ENCODE measurements at places on chromosomes 6 and 20. TPM values are rescaled to one million over a fixed set of nuclear protein-coding genes. Genes with fewer than 3 reads are reported as not detected.

BHLHE23 gene
- not detected for total RNA-seq

DNA sequence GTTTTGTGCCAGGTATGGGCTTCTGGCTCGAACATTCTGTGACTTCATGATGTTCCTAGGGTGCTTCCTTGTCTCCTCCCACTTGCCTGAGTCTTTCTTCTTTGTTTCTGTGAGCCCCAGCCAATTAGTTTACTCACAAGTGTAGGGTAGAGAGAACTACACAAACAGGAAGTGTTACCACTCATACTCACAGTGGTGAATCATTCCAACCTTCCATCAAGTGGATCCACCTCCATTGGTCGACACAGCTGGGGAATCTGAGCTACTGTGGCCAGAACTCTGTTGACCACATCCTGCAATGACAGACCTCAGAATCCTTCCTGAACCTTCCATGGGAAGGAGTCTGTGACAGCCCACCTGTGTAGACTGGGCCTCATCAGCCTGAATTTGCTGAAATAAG, 76.8 kb downstream of the UNC5CL start:
- H3K36me3 ChIP-seq, result no peaks in the 10 kb centered on the region
- H3K4me1 ChIP-seq, result peaks cover 11% of the 10 kb centered on the region
- H3K27me3 ChIP-seq, result no peaks in the 10 kb centered on the region
- H3K27ac ChIP-seq, result peak overlapping the region; percentile 7
- DNase-seq, result peak; percentile 53

GRCh38 chr6:33840048-33840926, 36.5 kb upstream of the MLN start:
- peak; percentile 92 for DNase-seq
- H3K4me1 ChIP-seq, result peaks cover 29% of the 10 kb centered on the region
- no peaks in the 10 kb centered on the region for H3K36me3 ChIP-seq

OR2B6 gene
- 0.17 TPM for total RNA-seq

DNA sequence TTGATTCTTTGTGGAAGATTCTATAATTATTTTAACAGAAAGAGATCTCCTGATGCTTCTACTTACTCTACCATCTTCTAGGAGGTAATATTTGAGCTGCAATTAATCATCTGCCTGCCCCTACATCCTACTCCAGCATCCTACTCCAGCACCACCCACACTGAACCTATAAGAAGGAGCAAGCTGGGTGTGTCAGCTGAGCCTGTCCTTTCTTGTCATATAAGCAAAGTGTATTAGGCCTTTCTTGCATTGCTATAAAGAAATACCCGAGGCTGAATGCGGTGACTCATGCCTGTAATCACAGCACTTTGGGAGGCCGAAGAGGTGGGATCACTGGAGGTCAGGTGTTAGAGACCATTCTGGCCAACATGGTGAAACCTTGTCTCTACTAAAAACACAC, 84.2 kb upstream of the ARG1 start:
- no peak overlapping the region for H3K27ac ChIP-seq
- no peaks in the 10 kb centered on the region for H3K4me1 ChIP-seq
- DNase-seq, result no peak
- no peak overlapping the region for H3K4me3 ChIP-seq

DNA sequence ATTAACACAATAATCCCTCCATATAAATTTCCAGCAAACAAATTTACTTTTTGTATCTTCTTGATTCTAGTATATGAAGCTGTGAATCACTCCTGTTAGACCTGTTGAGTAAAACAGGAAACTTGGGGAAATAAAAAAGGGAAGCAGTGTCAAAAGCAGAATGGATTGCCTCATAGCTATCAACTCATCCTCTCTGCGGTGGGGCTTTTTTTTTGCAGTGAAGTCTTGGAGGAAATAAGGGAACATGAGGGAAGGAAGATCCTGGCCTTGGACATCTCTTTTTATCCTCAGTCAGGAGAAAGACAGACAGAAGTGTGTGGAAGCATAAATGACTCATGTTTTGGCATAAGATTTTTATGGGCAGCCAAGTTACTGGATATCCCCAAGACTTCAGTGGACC, 332.5 kb downstream of the TFAP2A start:
- no peaks in the 10 kb centered on the region for H3K4me1 ChIP-seq
- H3K36me3 ChIP-seq, result no peaks in the 10 kb centered on the region
- DNase-seq, result no peak
- no peak overlapping the region for H3K4me3 ChIP-seq

- H3K4me1 ChIP-seq, result no peaks in the 10 kb centered on the region
- no peak for DNase-seq
- H3K36me3 ChIP-seq, result no peaks in the 10 kb centered on the region
- H3K27ac ChIP-seq, result no peak overlapping the region
- no peaks in the 10 kb centered on the region for H3K27me3 ChIP-seq
- no peak overlapping the region for H3K4me3 ChIP-seq
Measured at GRCh38 chr6:122755901-122756300, 23.6 kb upstream of the FABP7 start.

SEMG1 gene
- total RNA-seq, result not detected

TRIM15 gene
- total RNA-seq, result not detected

IMPG1 gene
- not detected for total RNA-seq

GRCh38 chr6:139060332-139060731, 31.8 kb downstream of the ABRACL start:
- H3K4me1 ChIP-seq, result no peaks in the 10 kb centered on the region
- DNase-seq, result peak; percentile 93
- no peaks in the 10 kb centered on the region for H3K36me3 ChIP-seq
- H3K27ac ChIP-seq, result no peak overlapping the region
- peaks cover 5% of the 10 kb centered on the region for H3K27me3 ChIP-seq

RSPO4 gene
- not detected for total RNA-seq

GCM1 gene
- not detected for total RNA-seq

CD109 gene
- total RNA-seq, result 12.8 TPM

DNA sequence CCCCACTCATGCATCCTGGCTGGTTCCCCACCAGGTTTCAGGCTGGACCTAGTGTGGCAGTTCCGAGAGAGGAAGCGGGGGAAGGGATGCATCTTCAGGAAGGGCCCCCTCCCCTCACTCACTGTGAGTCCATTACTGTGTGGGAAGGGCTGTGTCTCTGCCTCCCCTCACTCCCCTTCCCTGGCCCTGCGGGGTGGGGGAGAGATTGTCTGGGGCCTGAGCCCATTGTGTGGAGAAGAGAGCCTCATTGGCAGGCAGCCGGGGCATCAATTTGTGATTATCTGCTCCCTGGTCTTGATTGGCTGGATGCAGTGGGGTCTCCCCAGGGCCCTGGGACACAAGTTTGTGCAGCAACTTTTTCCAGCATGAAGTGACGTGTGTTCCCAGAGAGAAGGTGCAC, 4.1 kb upstream of the MYT1 start:
- peaks cover 17% of the 10 kb centered on the region for H3K27me3 ChIP-seq
- DNase-seq, result no peak
- H3K4me3 ChIP-seq, result no peak overlapping the region
- no peaks in the 10 kb centered on the region for H3K36me3 ChIP-seq
- no peaks in the 10 kb centered on the region for H3K4me1 ChIP-seq

DNA sequence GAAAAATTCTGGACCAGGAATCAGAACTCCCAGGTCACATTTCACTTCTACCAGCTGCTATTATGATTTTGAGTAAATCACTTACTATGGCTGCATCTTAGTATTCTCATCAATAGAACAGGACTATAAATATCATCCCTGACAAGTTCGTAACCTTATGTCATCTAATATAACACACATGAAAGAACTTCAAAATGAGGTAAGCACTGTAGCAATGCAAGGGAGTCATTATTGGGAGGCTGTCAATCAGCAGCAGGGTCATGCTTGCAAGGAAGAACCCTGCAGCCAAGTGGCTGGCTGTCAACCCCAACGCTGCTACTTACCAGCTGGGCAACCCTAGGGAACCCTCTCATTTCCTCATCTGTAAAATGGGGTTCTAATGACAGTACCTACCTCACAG, 123.3 kb upstream of the B3GAT2 start:
- no peaks in the 10 kb centered on the region for H3K27me3 ChIP-seq
- no peaks in the 10 kb centered on the region for H3K36me3 ChIP-seq
- H3K27ac ChIP-seq, result peak overlapping the region; percentile 6
- DNase-seq, result peak; percentile 19

DNA sequence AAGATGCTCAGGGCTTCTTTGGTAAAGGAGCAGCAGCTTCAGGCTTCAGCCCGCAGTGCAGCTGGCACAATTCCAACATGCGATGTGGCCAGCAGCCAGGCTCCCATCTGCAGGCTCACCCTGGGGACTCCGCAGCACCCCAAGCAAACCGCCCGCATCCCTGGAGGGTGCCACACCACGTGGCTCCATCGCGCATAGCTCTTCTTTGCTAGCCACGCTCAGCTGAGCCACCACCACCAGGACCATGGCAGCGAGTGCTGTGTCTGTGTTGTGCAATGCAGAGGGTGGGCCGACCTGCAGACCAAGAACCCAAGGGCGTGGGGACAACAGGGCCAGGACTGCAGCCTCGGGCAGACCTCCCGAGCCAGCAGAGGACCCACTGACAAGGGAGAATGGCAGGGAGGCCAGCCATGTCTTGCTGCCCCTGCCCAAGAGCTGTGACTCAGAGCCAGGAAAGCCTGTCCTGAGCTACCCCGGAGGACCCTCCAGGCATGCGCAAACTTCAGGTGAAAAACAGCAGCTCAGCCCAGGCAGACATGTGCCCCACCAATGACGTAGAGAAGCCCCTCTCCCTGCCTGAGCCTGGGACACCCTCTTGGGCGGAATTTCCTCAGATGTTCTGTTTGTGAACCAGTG, 87.8 kb downstream of the GINS1 start:
- H3K36me3 ChIP-seq, result no peaks in the 10 kb centered on the region
- no peaks in the 10 kb centered on the region for H3K4me1 ChIP-seq
- no peak for DNase-seq
- no peak overlapping the region for H3K27ac ChIP-seq

- no peak overlapping the region for H3K27ac ChIP-seq
- no peak for DNase-seq
- H3K4me3 ChIP-seq, result no peak overlapping the region
- H3K4me1 ChIP-seq, result no peaks in the 10 kb centered on the region
Measured at GRCh38 chr6:11233673-11234573, 1.5 kb upstream of the NEDD9 start.

DNA sequence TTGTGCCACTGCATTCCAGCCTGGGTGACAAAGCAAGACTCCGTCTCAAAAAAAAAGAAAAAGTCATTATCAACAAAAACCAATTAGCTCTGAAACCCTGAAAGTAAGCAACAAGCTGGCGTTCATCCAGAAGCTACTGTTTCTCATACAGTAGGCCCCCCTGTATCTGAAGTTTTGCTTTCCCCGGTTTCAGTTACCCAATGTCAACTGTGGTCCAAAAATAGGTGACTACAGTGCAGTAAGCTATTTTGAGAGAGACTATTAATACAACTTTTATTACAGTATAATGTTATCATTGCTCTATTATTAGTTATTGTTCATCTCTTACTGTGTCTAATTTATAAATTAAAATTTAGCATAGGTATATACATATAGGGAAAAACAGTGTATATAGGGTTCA, 135.1 kb downstream of the KIF16B start:
- H3K27me3 ChIP-seq, result no peaks in the 10 kb centered on the region
- no peak for DNase-seq
- no peak overlapping the region for H3K27ac ChIP-seq
- H3K4me3 ChIP-seq, result no peak overlapping the region
- H3K36me3 ChIP-seq, result no peaks in the 10 kb centered on the region

DNA sequence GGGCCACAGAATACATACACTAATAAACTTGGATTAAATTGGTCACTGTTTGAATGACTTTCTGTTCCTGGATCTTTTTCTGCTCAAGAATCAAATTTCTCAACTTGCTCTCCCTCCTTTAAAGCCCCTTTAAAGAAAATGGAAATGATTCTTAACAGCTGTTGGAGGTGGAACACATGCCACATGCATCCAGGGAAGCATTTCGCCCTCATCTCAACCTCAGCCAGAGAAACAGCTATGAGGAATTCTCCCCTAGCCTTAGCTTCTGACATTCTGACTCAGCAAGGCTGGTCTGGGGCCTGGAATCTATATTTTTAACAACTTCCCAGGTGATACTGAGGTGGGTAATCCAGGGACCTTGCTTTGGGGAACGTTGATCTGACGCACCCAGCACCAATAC, 263.4 kb upstream of the ECI2 start:
- no peaks in the 10 kb centered on the region for H3K36me3 ChIP-seq
- no peaks in the 10 kb centered on the region for H3K27me3 ChIP-seq
- DNase-seq, result no peak
- no peak overlapping the region for H3K4me3 ChIP-seq

ESF1 gene
- total RNA-seq, result 13.2 TPM

GRCh38 chr20:3677733-3678132, 4.1 kb downstream of the ADAM33 start:
- H3K36me3 ChIP-seq, result peaks cover 8% of the 10 kb centered on the region
- peak; percentile 53 for DNase-seq
- peak overlapping the region; percentile 22 for H3K4me3 ChIP-seq
- H3K27me3 ChIP-seq, result no peaks in the 10 kb centered on the region

DNA sequence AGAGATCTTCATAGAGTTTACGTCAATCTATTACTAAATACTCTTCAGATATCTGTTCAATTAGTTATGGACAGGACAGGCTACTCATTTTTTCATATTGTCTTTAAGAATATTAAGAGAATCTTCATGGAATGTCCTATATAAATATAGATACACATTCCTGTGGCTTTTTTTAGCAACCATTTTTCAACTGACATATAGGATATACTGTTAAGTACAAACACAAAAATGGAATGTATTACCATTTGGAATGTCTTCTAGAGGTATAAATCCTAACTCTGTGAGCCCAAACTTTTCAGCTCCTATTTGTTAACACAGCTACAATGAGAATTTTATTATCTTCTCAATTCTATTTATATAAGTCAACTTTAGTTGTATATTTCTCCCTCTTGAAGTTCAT, 239.6 kb upstream of the DEFB112 start:
- H3K36me3 ChIP-seq, result no peaks in the 10 kb centered on the region
- H3K4me1 ChIP-seq, result no peaks in the 10 kb centered on the region
- no peak overlapping the region for H3K27ac ChIP-seq
- H3K4me3 ChIP-seq, result no peak overlapping the region

DNA sequence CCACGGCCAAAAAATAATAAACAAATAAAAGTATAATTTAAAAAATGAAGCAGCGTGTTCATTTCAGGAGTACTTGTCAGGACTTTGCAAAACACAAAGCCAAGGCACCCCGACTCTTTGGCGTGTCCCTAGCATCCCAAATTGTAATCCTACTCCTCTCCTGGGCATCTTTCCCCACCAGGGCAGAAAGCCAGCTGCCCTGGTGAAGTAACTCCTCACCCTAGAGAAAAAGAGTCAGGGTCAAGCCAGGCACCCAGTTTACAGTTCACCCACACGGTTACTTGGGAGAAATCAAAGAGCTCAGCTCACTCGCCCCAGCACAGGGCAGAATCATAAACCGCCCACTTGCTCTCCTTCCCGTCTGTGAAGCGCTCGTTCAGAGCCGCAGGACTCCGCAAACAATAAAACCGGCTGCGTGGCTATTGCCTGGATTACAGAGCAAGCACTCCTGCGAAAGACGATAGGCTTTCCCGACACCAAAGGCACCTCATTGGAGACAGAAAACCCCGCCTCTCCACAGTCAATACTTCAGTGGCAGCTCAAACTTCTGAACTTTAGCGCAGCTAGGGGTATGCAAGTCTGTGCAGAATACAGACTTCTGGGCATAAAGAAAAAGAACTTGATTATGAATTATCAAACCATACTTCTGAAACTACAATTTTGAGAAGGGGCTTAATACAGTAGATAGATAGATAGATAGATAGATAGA, 73.0 kb upstream of the NHSL1 start:
- peak overlapping the region; percentile 37 for H3K4me3 ChIP-seq
- DNase-seq, result peak; percentile 89
- no peaks in the 10 kb centered on the region for H3K27me3 ChIP-seq
- no peaks in the 10 kb centered on the region for H3K4me1 ChIP-seq
